ENCODE measurements at places on chromosomes 7 and 10. TPM values are rescaled to one million over a fixed set of nuclear protein-coding genes. Genes with fewer than 3 reads are reported as not detected.
A peak's percentile ranks its signal among the peaks of the same experiment; 100 is the strongest.

PILRB gene
- total RNA-seq, result 18.4 TPM

LOXL4 gene
- 0.27 TPM for total RNA-seq

CACNA2D1 gene
- 111 TPM for total RNA-seq

SPDYE9 gene
- total RNA-seq, result not detected

TFEC gene
- 1.6 TPM for total RNA-seq

ADAM12 gene
- 16.7 TPM for total RNA-seq

CRHR2 gene
- 0.27 TPM for total RNA-seq

ALOX5 gene
- total RNA-seq, result 2.0 TPM

DNA sequence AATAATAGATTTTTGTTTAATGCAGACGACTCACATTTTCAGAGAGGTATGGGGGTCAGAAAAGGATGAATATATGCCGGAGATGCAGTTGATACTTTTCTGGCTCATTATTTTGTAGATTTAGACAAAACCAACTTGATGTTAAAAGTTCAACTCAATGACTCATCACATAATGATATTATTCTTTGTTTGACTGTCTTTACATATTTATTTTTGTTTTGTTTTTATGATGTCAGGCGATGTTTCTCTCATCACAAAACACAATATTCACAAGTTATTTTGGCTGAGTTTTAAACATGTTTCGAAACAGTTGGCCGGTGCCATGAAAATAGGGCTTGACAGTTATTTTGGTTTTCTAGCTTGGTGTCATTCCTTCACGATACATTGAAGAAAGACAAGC is 1.3 kb downstream of the GJD4 start:
- no peak for DNase-seq

DNA sequence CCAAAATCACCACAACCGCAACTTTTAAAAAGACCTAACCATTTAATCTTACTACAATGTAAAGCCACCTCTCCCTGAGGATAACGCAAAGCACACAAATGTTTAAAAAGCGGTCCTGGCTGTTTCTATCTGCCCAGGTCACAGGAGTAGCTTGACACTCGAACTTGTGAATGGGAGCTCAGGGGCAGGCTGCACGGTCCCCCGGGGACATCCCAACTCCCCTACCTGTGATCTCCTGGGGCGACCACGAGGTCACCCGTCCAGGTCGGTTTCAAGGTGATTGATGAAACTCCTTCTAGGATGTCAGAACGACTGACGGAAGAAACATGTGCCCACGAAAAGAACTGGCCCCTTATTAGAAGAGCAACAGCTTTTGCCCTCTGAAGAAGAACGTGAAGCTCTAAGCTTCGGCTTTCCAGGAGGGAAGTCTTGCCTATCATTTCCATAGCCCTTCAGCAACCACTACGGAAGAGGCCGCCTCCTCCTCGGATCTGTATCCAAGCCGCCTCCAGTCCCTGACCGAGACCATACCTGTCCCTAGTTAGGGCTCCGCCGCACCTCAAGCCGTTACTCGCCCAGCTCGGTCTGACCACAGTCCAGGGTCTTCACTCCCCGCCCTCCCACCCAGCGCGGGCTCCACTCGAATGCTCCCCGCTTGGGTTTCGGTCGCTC is 459 bp downstream of the CYCS start:
- no peak for DNase-seq

DNA sequence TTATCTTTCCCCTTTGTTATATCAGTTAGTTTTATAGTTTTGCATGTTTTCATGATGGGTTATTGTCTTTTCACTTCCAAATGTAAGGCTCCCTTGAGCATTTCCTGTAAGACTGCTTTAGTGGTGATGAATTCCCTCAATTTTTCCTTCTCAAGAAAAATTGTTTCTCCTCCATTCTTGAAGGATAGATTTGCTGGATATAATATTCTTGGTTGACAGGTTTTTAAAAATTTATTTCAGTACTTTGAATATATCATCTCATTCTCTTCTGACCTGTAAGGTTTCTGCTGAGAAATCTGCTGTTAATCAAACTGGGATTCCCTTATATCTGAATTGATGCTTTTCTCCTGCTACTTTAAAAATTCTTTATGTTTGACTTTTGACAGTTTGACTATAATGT is 33.3 kb downstream of the SCART1 start:
- DNase-seq, result no peak

DNA sequence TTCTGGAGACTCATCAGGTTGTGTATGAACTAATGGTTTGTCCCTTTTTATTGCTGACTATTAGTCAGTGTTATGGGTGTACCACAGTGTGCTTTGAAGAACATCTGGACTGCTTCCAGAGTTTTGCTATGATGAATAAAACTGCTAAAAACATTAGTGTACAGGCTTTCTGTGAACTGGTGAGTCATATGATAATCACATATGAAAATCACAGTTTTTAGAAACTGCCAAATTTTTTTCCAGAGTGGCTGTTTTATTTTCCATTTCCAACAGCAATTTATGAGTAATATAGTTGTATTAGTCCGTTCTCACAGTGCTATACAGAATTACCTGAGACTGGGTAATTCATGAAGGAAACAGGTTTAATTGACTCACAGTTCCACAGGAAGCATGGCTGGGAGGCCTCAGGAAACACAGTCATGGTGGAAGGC is 281.2 kb upstream of the VSTM2A start:
- no peak for DNase-seq

DNA sequence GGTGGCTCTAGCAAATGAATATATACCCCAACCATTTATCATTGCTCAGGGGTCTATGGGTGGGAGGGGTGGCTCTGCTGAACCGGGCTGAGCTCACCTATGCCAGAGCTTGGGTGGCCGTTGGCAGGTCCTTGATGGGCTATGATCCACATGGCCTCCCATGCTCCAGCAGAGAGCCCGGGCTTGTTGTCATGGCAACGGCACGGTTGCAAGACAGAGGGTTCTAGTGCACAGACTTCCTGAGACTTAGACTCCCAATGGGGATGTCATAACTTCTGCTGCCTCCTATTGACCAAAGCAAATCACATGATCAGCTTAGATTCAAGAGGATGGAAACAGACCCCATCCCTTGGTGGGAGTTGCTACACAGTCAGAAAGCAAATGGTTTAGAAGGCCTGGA is 36.4 kb upstream of the CARD11 start:
- DNase-seq, result no peak

DNA sequence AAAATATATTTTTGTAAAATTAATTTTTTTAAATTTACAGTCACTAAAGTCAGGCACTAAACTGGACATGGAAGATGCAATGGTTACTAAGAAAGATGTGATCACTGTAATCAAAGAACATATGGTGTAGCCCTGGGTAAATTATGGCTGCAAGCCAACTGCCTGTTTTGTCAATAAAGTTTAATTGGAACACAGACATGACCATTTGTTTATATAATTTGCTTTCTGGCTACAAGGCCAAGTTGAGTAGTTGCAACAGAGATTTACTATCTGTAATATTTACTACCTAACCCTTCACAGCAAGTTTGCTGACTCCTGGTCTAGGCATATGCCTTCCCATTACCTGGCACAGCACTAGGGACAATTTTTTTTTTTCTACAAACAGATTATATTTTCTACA is 448.9 kb downstream of the ADRA2A start:
- peak; percentile 20 for DNase-seq

DNA sequence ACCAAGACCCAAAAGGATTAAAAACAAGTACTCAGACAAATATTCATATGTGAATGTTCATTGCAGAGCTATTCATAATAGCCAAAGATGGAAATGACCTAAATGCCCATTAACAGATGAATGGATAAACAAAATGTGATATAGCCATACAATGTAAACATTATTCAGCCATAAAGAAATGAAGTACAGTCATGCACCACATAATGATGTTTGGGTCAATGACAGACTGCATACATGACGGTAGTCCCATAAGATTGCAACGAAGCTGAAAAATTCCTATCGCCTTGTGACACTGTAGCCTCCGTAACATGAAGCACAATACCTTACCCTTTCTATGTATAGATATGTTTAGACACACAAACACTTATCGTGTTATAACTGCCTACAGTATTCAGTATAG is 97.9 kb downstream of the ABLIM1 start:
- no peak for DNase-seq

- DNase-seq, result no peak
Observed at GRCh38 chr7:148697256-148698006, 1.3 kb upstream of the CUL1 start.

- no peak for DNase-seq
Observed at GRCh38 chr10:73591935-73592699, 975 bp upstream of the USP54 start.

DNA sequence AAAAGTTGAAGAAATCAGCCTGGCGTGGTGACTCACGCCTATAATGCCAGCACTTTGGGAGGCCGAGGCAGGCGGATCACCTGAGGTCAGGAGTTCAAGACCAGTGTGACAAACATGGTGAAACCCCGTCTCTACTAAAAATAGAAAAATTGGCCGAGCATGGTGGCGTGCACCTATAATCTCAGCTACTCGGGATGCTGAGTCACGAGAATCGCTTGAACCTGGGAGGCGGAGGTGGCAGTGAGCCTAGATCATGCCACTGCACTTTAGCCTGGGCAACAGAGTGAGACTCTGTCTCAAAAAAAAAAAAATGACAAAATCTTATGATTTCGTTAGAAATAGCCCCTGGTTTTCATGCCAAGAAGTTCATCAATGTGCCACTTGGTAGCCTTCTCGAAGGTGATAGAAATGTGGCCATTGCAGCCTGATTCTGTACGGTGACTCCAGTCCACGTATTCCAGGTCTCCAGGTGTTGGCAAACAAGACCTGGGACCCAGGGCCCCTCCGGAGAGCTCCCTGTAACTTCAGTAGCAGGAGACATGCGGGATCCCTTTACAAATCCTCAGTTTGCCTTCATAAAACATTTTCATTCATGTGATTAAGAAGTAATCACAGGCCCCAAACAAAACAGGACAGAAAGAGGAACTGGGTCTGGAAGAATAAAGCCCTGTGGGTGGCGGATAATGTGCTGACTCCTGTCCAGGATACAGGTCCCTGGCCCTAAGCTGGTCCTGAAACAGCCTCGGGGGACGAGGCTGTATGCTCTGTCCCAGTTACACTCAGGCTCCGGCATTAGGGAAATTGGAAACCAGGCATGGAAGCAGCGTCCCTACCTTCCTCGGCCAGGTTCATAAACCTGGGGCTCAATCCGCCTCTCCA is 207.3 kb upstream of the SH2B2 start:
- DNase-seq, result peak; percentile 33
